ENCODE measurements at places on chromosomes 13 and 19.

DNA sequence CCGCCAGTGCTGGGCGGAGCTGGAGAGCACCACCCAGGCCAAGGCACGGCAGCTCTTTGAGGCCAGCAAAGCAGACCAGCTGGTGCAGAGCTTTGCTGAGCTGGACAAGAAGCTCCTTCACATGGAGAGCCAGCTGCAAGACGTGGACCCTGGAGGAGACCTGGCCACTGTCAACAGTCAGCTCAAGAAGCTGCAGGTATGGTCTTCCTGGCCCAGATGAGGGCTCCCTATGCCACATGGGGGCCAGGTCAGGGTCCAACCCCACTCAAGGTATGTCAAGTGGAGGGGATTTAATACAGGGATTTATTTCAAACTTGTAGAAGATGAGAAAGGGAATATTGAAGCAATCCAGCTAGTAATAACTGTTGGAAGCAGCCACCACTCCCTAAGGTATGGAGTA is 42.5 kb upstream of the SHKBP1 start:
- DNase-seq, result no peak

GRCh38 chr13:41098761-41099160 is 33.8 kb downstream of the KBTBD6 start:
- no peak for DNase-seq

DNA sequence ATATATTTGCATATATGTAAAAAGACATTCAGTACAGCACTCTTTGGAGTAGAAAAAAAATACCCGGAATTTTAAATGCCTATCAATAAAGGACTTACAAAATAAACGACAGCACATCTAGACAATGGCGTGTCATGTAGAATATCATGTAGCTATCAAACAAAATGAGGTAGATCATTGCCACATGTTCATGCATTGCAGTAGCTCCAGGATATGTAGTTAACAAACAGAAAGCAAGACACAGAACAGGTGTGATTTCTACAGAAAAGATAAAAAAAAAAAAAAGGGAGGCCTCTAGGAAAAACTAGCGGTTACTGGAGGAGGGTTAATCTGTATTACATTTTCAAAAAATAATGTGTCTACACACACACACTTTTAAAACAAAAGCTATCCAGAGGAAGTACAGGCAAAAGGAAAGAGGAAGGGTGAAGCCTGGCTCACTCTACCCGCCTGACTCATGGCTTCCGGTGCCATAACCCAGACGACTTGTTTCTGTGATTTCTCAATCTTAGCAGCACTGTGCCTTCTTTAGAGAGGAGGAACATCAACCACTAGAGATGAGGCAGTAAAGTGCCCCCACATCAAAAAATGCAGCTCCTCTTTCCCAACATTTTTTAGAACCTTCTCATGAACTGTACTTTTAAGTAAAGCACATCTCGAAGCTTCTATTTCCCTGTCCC is 6.9 kb downstream of the KCTD12 start:
- peak; percentile 83 for DNase-seq

GRCh38 chr13:109156181-109156935 is 526.9 kb downstream of the MYO16 start:
- DNase-seq, result peak; percentile 95

GRCh38 chr19:22528956-22529355 is 105.2 kb upstream of the ZNF492 start:
- no peak for DNase-seq

GRCh38 chr13:114135731-114136171 is 3.3 kb upstream of the RASA3 start:
- no peak for DNase-seq

- no peak for DNase-seq
These were observed 57.3 kb downstream of the IRS2 start for GRCh38 chr13:109728791-109729731.

Measured in fibroblast of gingiva (primary cell).